Stimulated activated CD4-positive, alpha-beta T cell treated with anti-CD3 and anti-CD28 coated beads, Interleukin-4, amount 100 ng/mL, for 24 hours (primary cell): ENCODE measurements at places on chromosomes 1 and 21.

- peak; percentile 47 for DNase-seq
Observed at GRCh38 chr1:110210604-110211495, 736 bp downstream of the KCNC4 start.

DNA sequence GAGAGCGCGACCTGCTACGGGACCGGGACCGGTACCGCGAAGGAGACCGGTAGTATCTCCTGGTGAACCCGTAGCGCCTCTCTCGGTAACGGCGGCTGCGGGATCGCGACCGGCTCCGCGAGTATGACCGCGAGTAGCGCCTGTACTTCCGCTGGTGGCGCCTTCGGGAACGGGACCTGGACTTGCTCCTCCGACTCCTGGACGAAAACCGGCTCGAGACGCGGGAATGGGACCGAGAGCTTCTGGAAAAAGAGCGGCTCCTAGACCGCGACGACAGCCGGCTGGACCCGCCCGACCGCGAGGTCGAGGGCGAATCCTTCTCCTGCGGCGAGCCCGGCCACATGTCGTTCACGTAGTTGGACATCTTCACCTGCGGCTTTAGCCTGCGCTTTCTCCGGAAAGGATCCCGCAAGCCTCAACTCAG is 642 bp downstream of the RSRP1 start:
- peak; percentile 22 for DNase-seq

DNA sequence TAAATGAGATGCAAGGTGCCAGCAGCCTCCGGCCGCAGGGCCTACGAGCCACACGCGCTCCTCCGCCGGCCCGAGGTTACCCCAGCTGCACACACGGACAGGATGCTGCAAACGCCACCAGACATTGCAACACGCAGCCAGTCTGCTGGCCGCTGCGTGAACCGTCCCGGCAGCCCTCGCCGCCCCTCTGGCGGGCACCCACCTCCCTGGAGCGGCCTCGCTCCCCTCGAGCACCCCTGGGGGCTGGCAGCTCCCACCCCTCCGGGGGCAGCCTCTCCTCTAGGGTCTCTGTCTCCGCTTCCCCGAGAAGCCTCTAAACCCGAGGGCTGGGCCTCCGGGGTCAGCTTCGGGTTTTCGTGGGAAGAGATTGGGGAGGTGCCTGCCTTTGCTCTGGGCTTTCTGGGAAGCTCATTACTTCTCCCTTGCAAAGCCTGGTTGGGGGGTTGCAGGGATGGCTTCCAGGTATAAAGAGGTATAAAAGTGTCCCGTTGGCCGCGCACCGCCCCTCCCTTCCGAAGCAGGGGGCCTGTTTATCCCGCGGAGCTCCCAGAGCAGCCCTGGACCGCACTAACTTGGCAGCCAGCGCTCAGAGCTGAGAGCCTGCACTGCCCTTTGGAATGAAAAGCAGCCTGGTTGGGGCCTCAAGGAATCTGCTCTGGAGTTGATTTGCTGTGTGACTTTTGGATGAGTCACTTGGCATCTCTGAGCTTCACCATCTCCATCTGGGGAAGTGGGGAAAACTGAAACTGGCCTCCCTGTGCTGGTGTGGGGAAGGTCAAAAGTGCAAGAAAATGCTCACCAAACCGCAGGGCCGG is 21.8 kb downstream of the DHRS3 start:
- DNase-seq = no peak

GRCh38 chr1:23646091-23646490 is 45.5 kb upstream of the RPL11 start:
- DNase-seq = no peak

DNA sequence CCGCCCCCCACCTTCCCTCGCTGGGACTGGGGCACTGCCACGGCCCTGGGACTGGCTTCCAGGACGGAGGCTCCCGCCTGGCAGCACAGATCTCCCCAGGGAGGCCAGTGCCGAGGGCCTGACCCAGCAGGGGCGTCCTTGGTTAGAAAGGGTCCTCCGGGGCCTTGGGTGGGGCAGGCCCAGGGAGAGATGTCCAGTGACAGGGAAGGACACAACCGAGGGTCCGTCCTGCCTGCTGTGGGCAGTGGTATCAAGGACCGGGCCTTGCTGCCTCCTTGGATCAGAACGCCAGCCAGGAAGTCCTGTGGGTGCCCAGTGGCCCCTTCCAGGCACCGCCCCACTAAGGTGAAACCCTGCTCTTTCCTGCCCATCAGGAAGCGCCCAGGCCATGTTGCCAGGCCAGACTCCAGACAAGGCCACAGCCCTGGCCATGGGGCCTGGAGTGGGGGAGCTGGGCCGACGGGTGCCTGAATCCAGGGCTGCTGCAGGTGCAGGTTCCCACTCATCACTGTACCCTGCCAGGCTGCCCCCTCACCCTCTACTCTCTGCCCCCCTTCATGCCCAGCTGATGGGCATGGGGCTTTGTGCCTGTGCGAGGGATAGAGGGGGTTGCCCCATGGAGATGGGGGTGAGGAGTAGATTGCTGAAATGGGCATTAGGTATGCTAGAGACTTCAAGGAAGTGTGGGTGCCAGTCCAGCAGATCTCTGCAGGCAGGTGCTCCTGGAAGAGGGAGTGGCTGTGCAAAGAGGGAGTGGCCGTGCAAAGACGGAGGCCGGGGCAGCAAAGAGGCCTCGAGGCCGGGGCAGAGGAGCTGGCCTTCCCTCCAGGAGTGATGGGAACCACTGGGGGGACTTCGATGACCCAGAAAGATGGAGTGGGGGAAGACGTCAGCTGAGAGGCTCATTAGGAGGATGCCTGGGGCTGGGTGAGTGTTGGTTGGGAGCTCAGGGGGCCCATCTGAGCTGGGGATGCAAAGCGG is 2.2 kb upstream of the PRKCZ start:
- DNase-seq = no peak

GRCh38 chr21:20396798-20397197 is 601.4 kb upstream of the NCAM2 start:
- DNase-seq = no peak

- peak; percentile 89 for DNase-seq
Observed at GRCh38 chr1:11719313-11720032, 16.5 kb upstream of the AGTRAP start.

GRCh38 chr21:26432410-26432809 is 140.7 kb downstream of the CYYR1 start:
- no peak for DNase-seq

DNA sequence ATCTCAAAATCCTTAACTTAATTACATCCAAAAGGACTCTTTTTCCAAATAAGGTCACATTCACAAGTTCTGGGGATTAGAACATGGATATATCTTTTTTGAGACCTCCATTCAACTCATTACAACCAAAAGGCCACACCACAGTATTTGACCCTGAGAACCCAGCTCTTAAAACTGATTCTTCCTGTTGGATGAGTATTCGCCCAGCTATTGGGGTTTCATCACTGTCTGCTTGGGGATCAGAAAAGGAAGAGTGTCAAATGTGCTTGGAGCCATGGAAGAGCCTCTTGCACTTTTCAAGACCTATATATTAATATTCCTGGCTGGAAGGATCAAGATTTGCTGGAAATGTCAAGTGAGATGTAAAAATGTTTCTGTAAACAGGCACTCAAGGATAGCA is 5.4 kb upstream of the TINAGL1 start:
- DNase-seq = no peak

DNA sequence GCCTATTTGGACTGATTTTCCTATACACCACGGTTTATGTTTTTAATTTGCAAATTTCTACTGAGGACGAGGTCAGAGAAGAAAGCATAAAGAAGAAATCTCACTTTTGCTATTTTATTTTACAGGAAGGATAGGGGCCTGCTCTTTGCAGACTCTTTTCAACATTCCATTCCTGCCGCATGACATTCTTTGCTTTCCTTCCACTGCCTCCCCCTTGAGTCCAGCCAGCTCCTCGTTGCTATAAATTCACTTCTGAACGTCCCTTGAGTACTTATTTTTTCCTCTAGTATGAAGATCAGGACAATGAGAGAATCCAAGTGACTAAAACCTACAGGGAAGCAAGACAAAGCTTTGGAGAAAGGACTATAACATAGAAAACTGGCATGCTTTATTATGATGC is 53.4 kb upstream of the PTGFR start:
- no peak for DNase-seq

GRCh38 chr1:95889400-95889799 is 655.4 kb downstream of the RWDD3 start:
- no peak for DNase-seq

- no peak for DNase-seq
Observed at GRCh38 chr1:3819771-3820200, 23.5 kb upstream of the LRRC47 start.

- DNase-seq = no peak
Observed at GRCh38 chr1:67677930-67678329, 7.1 kb upstream of the GADD45A start.

DNA sequence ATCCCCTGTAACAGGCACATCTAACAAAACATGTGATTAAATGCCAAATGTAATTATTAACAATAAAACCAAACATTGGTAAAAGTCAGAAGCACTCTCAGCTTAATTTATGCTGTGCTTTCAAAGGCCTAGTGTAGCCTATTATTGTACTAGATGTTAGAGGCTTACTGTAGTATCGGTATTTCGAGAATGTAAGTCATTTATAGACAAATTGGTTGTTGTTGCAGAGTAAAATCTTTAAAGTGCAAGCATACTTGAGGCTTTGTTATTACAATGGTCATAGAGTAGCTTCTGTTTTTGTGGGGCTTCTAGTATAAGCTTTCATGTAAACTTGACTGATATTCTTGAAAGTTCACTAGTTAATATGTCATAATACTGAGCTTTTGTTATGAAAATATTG is 965.8 kb downstream of the PLA2G4A start:
- no peak for DNase-seq

DNA sequence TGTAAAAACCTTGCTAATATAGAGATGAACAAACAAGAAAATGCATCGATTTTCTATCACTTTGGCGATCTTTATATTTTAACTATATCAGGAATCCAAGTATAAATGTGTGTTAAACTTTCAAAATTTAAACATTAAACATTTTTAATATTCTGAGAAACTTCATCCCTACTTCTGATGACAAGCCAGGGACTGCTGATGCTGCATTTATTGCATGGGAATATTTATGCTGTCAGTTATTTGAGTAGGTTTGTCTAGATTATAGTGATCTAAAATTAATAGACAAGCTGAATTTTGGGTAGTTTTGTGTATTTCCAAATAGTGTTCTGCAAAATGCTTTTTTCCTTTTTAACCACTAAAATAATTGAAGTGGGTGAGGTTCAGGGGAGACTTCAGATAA is 175.3 kb downstream of the LEPR start:
- no peak for DNase-seq

DNA sequence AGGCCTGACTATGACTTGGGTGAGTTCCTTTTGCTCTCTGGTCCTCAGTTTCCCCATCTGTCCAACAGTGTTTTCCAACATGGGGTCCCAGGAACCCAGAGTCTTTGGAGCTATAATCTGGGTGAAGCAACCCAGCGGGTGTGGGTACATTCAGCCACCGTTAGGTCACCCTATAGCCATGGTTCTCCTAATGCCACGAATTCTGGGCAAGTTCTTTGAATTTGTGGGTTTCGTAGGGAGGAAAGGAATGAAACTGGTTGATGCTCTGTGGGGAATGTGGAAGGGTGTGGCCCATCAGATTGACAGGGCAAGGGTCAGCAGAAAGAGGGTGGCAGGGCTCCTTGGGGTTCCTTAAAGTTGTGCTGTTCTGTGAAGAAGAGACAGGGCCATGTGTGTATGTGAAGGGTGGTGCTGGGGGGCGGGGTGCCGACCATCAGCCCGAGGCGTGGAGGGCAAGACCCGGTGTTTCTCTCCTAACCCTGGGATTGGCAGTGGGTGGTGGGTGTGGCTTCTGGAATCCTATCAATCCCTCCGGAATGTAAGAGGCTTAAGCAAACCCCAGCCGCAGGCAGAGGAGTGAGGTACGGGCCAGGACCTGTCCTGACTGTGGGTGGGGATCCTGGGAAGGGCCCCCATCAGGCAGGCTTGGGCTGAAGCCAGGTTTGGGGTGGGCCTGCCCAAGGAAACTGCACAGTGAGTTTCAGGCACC is 35.5 kb upstream of the ZNF362 start:
- no peak for DNase-seq

- no peak for DNase-seq
Observed at GRCh38 chr1:37458551-37458950, 15.8 kb upstream of the ZC3H12A start.

DNA sequence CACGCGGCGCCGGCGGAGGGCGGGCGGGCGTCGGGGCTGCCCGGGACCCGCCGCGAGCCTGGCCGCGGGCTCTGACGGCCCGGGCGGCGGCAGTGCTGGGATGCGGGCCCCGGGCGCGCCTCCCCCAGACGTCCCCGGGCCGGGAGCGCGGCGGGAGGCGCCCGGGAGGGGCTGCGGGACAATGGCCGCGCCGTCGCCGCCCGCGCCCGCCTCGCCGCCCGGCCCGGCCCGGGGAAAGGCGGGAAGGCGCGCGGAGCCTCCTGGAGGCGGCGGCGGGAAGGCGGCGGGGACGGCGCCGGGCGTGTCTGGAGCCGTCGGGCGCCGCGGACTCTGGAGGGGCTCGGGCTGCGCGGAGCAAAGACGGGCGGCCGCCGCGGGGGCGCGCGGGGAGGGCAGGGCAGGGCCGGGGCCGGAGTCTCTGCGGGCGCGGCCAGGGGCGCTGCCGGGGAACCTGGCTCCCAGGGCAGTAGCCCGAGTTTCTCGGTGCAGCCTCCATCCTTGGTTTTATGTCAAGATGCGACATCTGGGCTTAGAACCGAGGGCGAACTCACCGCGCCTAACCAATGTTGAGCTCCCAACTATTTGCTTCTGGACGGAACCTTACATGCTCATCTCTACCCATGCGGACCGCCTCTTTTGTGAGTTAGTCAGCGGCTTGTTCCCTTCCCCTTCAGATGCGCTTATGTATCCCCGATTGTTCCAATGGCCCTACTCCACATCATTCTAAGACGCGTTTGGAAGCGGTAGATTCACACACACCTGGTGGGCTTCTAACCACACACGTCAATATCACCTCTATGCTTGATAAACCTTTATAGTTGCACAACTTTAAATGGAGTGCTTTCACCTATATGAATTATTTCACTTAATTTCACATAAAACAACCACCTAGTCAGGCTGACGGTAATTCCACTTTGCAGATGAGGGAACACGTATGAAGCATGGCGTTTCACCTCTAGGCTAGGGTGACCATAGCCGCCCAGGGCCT is 651 bp downstream of the ZBTB8A start:
- DNase-seq = no peak

GRCh38 chr21:29164323-29164942 is 34.0 kb downstream of the MAP3K7CL start:
- no peak for DNase-seq
